ENCODE measurements at places on chromosomes 6 and 20.

GRCh38 chr20:63648190-63648589 lies 5.0 kb downstream of the STMN3 start:
- no peak for DNase-seq

DNA sequence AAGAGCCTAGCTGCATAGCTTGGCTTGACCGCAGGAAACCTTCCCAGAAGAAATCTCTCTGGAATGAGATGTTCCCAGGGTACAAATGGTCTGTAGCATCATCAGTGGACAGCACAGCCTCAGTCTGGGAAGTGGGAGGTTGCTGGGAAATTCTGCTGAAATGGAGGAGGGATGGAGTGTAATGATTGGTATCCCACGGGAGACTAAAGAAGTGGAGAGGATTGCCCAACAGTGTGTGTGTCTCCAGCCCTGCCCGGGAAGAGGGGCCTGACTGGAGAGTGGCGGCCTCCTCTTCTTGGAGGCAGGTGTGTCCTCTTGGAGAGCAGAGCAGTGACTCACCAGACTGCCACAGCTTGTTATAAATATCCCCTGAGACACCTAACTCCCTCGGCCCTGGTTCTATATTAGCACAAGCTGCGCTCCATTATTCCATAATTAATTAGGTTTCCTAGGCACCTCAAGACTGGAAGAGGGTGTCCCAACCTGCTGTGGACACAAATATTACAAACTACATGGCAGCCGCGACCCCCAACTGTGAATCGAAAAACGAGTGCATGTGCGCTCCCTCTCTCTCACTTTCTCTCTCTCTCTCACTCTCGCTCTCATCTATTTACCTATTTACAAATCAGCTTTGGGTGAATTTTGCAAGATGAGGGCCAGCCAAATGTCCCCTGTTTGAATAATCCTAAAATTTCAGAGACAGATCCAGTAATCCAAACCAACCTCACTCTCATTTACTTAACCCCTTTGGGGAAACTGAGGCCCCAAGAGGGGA lies 68.8 kb downstream of the FGD2 start:
- no peak for DNase-seq

- DNase-seq, result no peak
Measured at GRCh38 chr6:7413151-7413823, 23.7 kb downstream of the RIOK1 start.

GRCh38 chr6:35267446-35267845 lies 7.9 kb downstream of the ZNF76 start:
- no peak for DNase-seq

DNA sequence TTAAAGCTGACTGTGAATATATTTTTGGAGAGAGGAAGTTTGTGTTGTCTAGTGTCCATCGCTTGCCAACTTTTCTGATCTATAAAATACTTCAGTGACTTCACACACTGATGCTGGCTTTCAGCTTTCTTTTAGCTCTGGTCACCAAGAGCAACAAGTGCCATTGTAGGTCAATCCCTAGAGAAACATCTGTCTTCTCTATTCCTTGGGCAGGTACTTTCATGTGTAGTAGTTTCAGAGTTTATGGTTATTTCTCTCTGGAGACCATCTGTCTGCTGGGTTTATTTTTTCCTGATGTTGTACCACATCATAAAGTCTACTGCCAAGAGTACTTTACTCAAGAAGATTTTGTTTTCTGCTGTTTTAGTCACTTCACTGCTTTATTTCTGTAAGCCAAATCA lies 249.9 kb downstream of the KHDC1L start:
- no peak for DNase-seq

- no peak for DNase-seq
Measured at GRCh38 chr20:20038586-20038985, 13.7 kb downstream of the CRNKL1 start.

- DNase-seq, result no peak
Measured at GRCh38 chr6:86715676-86716075, 221.7 kb upstream of the HTR1E start.

- no peak for DNase-seq
Measured at GRCh38 chr6:139251045-139251690, 40.6 kb downstream of the TXLNB start.

DNA sequence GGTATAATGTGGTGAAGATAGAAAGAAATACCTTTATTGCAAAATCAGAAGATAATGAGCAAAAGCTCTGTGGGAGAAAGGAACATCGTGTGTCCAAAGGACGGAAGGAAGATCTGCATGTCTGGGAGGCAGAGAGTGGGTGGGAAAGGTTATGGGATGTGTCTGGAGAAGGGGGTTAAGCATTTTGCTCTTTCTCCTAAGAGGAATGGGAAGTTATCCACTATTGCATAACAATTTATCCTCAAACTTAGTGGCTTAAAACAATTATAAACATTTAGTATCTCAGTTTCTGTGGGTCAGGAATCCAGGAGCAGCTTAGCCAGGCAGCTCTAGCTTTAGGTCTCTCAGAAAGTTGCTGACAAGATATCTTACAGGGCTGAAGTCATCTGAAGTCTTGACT lies 229.1 kb upstream of the CITED2 start:
- no peak for DNase-seq

GRCh38 chr6:101016163-101016562 lies 135.0 kb upstream of the ASCC3 start:
- no peak for DNase-seq

- DNase-seq, result no peak
Measured at GRCh38 chr6:150417899-150418826, 49.4 kb downstream of the IYD start.

DNA sequence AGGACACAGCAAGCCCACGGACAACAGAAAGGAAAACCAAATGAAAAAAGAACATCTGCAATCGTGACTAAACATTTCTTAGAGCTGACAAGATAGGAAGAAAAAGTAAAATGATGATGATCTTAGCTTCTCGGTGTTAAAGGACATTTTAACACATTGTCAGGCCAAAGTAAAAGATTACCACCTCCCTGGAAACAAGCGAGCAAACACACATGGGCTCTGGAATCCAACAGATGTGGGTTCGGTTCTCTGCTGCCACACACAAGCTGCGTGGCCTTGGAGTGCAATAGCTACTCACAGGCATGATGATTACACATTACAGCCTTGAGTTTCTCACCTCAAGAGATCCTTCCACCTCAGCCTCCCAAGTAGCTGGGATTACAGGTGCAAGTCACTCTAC lies 7.5 kb upstream of the AAR2 start:
- DNase-seq, result no peak

- no peak for DNase-seq
Measured at GRCh38 chr6:107780226-107780625, 43.9 kb downstream of the SCML4 start.

DNA sequence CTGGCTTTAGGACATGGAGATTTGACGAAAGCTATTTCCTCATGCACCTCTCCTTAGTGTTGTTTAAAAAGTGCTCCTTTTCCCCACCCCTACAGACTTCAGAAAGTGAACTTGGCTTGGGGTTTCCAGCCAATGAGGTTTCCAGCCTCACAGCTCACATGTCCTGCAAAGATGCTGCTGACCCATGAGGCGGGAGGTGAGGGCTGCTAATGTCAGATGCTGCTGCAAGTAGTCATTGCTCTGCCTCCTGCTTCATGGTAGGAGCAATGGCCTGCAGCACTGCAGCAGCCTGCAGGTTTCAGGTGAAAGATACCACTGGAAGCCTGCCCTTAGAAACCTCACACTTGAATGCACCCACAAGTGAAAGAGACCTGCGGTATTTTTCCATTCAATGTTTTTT lies 112.8 kb downstream of the LAMP5 start:
- DNase-seq, result no peak

- no peak for DNase-seq
Measured at GRCh38 chr20:52217689-52218395, 26.3 kb upstream of the ZFP64 start.

- DNase-seq, result no peak
Measured at GRCh38 chr6:42217157-42217518, 523 bp downstream of the MRPS10 start.

GRCh38 chr6:108242721-108243120 lies 18.1 kb downstream of the SNX3 start:
- DNase-seq, result no peak

- DNase-seq, result no peak
Measured at GRCh38 chr20:19993958-19994669, 23.0 kb upstream of the NAA20 start.

- DNase-seq, result peak; percentile 6
Measured at GRCh38 chr6:79713701-79714322, 82.7 kb downstream of the SH3BGRL2 start.

GRCh38 chr20:44247586-44248409 lies 690 bp downstream of the GDAP1L1 start:
- no peak for DNase-seq

DNA sequence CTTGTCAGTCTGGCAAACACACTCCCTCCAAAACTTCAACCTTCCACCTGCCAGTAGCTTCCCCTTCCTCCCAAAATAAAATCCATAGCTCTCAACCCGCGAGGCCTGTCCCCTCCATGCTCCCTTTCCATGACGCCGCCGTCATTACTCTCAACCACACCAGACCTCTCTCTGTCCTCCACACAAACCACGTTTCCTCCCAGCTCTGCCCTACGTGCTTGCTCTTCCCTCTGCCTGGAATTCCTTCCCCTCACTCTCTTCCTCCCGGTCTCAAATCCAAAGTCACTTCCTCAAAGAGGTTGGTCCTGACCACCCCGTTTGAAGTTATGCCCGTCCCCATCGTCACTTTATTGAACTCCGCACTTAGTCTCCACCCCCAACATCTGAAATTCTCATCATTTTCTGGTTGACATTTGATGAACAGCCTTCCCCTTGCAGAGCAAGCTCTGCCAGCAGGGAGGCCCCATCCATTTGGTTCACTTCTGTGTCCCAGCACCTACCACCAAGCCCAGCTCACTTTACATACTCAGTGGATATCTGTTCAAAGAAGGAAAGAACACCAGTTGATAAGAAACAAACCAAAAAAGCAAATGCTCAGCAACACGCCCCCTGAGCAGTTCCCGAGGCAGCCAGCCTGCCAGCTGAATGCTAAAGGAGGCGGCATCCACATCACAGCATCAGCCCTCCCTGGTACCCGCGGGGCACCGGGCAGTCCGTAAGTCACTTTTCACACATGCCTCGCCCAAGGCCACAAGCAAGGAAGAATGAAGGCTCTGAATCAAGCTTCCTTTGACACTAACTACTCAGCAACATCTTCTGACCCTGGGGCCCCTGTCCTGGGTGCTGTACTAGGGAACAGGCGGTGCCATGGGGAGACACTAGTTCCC lies 125.0 kb downstream of the NFATC2 start:
- no peak for DNase-seq

- no peak for DNase-seq
Measured at GRCh38 chr6:162200041-162200440, 527.5 kb downstream of the PRKN start.

DNA sequence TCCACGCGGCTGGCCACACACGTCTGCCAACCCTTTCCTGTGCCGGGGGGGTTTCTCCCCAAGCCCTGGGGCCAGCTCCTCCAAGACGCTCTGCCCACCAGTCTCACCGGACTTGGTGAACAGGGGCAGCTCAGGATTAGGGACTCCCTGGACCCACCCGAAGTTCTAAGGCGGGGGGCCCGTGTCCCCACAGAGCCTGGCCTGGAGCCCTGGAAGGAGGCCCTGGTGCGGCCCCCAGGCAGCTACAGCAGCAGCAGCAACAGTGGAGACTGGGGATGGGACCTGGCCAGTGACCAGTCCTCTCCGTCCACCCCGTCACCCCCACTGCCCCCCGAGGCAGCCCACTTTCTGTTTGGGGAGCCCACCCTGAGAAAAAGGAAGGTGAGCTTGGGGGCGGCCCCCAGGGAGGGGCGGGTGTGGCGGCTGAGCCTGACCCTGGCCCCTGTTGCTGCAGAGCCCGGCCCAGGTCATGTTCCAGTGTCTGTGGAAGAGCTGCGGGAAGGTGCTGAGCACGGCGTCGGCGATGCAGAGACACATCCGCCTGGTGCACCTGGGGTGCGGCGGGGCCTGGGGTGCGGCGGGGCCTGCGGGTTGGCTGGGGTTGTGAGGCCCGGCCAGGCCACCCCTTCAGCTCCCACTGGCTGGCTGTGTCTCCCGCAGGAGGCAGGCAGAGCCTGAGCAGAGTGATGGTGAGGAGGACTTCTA lies 2.3 kb downstream of the SLC2A4RG start:
- DNase-seq, result no peak

DNA sequence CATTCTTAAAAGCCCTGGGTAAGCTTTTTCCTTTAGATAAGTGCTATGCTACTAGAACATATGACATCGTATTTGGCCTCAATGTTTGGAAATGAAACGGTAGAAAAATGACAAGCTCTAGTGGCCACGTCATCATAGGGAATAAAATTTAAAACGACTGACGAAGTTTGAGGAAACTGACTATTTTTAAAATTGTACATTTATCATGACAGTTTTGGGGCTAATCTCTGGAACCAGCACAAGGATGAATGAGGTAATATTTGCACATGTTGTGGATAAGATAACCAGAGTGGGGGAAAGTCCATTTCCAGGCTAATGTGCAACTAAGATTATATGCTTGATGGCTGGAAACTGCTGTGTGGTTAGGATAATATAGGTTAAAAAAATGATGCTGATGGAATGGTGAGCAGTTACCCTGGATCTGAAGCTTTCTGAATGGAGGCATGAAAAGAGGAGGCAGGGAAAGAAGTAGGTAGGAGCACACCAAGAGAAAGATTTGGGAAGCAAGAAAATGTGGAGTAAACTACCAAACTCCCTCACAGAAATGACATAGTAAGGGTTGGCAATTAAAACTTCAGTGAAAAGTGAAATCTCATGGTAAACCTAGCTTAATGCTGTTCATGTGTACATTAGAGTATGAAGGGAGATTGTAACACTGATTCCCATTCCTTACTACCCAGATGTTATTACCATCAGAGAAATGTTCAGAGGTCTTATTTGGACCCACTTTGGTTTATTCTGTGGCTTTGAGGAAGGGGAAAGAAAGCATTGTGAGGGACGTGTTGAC lies 42.7 kb upstream of the CEP162 start:
- no peak for DNase-seq

GRCh38 chr6:34723203-34723602 lies 26.6 kb upstream of the ILRUN start:
- no peak for DNase-seq

DNA sequence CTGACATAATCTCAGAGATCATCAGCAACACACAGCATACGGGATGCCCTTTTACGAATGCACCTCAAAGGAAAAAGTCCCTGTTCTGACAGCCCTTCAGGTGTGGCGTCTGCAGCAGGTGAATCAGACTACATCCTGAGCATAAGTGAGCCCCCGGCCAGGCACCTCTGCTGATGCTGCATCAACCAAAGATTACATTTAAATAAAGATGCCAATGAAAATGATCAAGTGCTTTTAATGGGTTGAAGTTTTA lies 58.7 kb downstream of the INSM1 start:
- no peak for DNase-seq

GRCh38 chr20:36823121-36823520 lies 49.6 kb upstream of the DSN1 start:
- DNase-seq, result no peak

- DNase-seq, result no peak
Measured at GRCh38 chr6:155678361-155678760, 222.7 kb upstream of the NOX3 start.

- no peak for DNase-seq
Measured at GRCh38 chr6:30154709-30155519, 6.1 kb downstream of the TRIM10 start.

- DNase-seq, result no peak
Measured at GRCh38 chr20:62522748-62523396, 47.1 kb upstream of the GATA5 start.

GRCh38 chr20:2140561-2140960 lies 38.9 kb downstream of the STK35 start:
- DNase-seq, result no peak

Measured in stimulated activated CD8-positive, alpha-beta memory T cell treated with anti-CD3 and anti-CD28 coated beads, Interleukin-15, amount 100 ng/mL, for 4 hours (primary cell).